ENCODE measurements at places on chromosomes 5 and 9.

DNA sequence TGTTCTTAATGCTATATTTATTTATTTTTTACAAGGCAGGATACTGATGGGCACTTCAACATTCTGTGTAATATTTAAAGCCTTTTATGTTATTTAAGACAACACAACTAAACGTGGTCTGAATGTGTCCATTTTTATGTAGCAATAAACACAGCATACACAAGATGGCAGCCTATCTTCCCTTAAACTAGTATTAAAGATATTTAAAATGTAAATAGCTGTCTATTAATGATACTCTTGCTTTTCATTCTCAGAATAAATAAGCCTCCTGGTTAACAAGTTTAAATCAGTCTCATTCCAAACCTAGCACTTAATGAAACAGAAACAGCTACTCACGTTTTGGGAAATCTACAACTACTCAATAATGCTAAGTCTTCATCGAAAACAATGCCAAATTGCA, 315.7 kb downstream of the MCTP1 start:
- DNase-seq: no peak

DNA sequence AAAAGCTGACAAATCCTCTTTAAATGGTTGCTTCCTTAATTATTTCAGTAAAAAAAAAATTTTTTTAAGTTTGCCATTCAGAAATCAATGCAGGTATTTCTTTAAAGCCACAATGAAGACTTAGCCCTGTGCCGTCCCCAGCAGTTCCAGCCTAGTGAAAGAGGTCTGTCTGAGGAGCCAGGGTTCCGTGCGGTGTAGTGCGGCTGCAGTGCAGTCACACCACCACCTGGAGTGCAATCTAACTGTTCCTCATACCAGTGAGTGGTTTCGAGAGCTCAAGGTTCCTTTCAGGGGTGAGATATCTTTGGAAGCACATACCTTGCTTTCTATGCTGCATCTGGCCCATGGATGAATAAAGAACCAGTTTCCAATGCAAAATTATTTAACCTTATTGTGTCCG, 87.5 kb downstream of the FANCC start:
- DNase-seq: no peak

DNA sequence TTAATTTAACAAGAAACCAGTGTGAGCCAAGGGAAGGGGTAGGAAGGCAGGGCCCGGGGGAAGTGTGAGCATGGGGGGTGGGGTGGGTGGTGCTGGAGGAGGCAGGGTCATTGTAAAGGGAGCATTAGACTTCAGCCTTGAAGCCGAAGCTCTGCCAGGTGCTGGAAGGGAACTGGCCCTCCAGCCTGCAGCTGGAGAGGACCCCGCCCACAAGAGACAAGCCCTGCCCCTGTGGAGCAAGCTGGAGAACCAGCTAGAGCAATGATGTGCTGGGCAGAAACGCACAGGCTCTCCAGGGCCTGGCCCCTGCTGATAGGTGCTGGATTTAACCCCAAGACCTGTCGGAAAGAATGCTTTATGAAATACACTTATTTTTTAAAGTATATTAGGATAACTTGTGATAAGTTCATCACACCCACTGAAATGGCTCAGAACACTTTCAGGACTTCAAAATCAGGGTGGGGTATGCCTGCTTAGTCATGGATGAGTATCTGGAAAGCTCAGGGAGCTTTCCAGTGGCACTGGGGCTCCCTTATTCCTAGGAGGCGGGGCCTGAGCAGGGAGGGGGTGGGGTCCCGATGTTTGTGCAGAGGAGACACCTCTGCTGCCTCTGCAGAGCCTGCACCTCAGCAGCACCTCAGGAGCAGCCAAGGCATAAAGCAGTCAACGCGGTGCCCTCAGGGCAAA, 27.1 kb downstream of the UBE2QL1 start:
- no peak for DNase-seq

DNA sequence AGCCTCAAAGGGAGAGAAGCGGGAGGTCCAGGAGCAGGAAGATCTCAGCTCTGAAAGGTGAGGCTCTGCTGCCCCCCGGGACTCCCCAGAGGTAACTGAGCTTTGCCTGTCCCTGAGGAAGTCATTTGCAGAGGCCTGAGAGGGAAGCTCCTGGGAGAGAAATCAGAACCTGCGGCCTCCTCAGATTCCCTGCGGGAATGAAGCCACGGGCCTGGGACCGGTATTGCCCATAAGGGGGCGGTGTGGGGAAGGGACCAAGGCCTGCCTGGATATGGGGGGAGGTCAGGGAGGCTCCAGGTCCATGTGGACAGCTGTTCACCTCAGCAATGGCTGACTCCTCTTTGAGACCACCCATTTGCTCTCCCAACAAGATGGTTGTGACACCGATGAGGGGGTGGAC, 1.3 kb downstream of the SPATA31E1 start:
- no peak for DNase-seq

DNA sequence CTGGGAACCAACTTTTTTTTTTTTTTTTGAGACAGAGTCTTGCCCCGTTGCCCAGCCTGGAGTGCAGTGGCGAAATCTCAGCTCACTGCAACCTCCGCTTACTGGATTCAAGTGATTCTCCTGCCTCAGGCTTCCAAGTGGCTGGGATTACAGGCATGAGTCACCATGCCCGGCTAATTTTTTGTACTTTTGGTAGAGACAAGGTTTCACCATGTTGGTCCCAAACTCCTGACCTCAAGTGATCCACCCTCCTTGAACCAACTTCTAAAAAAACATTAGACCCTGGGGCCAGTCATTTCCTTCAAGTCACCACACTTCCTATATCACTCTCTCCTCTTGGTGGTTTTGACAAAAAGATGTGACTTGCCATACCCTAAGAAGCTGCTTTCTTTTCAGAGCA, 10.9 kb upstream of the SHROOM1 start:
- no peak for DNase-seq

GRCh38 chr5:90168399-90168798, 241.2 kb downstream of the CETN3 start:
- DNase-seq: no peak

DNA sequence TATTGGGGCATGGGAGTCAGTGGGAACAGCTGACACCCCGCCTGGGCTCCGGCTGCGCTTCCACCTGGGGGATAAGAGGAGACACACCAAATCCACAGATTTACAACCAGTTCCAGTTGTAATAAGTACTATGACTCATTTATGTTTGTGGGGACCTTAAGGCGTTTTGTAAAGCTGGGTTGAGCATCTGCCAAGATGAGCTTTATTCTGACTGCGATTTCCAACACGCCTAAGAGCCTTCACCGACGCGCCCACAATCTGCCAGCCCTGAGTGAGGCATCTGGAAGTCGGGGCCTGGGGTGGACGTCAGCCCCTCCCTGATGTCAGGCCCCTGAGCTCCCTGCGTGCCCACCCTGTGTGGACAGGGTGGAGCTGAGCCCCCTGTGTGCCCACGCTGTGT, 14.3 kb upstream of the LHX3 start:
- DNase-seq: no peak

GRCh38 chr5:175772747-175773533, 98.4 kb upstream of the CPLX2 start:
- DNase-seq: no peak

GRCh38 chr9:84079994-84080393, 99.4 kb downstream of the RMI1 start:
- DNase-seq: no peak

GRCh38 chr9:97933297-97933998, 4.5 kb downstream of the HEMGN start:
- DNase-seq: no peak

DNA sequence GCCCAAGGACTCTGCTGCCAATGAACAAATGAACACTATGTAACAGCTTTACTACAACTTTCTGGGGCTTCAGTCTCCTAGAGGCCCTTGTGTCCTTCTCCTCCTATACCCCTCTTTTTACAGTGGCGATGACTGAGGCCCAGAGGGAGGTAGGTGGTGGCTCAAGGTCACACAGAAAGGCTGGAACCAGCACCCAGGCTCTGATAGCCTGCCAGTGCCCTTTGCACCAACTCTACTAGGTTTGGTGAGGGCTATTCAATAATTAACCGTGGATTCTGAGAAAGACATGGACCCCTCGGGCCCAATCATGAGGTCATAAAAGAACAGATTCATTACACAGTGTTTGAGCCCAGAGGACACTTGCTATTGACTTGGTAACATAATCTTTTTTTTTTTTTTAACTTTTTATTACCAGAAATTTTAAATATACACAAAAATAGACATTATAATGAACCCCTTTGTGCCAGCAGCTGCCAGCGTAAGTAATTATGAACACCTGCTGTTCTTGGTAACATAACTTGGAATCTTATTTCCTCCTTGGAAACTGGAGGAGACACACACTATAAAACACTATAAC, 6.1 kb upstream of the ALDH1B1 start:
- DNase-seq: no peak

GRCh38 chr9:72294936-72295335, 70.1 kb downstream of the ZFAND5 start:
- no peak for DNase-seq

- DNase-seq: no peak
Observed at GRCh38 chr5:136249678-136250266, 56.8 kb upstream of the SMIM32 start.

GRCh38 chr5:3197304-3198073, 398.1 kb upstream of the IRX1 start:
- no peak for DNase-seq

DNA sequence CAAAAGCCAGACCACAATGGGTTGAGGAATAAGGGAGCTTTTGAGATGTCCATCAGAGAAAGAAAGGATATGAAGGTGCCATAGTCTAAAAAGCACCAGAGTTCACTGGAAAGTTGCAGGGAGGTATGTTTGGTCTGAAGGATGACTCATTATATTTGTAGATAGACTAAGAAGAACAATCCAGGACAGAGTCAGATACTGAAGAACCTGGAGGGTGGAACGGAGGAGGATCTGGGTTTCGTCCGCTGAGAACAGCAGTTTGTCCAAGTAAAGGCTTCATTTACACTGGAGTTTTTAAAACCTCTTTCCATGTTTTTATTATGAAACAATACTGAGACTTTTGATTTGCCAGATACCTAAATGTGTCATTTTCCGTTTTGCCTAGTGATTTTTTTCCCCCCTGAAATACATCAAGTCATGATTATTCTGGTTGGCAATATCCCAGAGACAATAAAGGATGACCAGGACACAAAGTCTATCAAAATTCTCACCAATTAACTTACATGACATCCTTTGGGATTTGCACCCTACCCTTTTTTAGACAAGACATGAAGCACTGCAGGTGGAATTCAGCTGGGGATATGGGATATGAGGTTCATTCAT, 219.9 kb downstream of the MLLT3 start:
- no peak for DNase-seq

- no peak for DNase-seq
Observed at GRCh38 chr9:79026316-79026715, 545.4 kb upstream of the TLE4 start.

DNA sequence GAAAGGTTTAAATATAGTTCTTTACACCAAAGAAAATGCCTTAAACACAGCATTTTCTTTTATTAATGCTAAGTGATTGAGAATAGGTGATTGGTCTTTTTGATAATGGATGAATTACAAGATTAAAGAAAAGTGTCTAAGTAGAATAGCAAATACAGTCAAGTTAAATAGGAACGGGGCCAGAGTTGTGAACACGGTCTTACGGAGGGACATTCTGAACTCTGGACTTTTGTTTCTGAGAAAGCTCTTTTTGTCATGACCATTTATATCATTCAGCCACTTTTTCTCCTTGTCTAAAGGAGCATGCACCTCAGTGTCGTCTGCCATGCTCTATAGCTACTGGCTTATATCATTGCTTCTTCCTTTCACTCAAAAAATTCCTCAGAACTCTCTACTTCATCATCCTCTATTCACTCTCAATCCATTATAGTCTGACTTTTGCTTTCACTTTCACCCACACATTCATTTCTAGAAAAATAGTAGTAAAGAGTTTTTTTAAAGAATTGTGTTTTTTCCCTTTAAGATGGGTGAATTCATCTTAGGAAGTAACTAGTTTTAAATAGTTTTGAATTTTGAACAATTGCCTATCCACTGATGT, 263.0 kb upstream of the FBXL7 start:
- no peak for DNase-seq

DNA sequence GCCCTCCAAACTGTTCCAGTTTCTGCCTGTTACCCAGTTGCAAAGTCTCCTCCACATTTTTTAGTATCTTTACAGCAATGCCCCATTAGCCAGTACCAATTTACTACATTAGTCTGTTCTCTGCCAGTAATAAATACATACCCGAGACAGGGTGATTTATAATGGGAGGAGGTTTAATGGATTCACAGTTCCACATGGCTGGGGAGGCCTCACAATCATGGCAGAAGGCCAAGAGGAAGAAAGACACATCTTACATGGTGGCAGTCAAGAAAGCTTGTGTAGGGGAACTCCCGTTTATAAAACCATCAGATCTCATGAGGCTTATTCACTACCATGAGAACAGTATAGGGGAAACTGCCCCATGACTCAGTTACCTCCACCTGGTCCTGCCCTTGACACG, 600.7 kb upstream of the CDH6 start:
- DNase-seq: no peak

- DNase-seq: no peak
Observed at GRCh38 chr5:122921826-122922225, 76.4 kb downstream of the SNX24 start.

GRCh38 chr9:86039991-86040860, 59.1 kb downstream of the GOLM1 start:
- DNase-seq: no peak

DNA sequence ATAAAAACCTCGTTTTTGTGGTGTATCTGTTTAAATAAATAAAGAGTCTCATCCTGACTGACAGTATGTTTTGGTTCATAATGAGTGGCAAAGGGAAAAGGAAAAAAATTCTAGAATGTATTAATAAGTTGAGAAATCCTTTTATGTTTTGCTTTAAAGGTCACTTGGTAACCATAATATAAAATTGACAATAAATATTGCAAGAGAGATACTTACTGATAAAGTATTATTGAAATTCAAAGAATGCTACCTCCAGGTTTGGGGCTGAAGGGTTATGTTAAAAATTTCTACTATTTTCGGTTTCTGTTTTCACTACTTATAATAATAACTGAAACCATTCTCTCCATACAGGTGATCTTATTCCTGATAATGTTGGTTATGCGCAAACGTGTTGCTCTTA, 85.4 kb upstream of the FSD1L start:
- no peak for DNase-seq

DNA sequence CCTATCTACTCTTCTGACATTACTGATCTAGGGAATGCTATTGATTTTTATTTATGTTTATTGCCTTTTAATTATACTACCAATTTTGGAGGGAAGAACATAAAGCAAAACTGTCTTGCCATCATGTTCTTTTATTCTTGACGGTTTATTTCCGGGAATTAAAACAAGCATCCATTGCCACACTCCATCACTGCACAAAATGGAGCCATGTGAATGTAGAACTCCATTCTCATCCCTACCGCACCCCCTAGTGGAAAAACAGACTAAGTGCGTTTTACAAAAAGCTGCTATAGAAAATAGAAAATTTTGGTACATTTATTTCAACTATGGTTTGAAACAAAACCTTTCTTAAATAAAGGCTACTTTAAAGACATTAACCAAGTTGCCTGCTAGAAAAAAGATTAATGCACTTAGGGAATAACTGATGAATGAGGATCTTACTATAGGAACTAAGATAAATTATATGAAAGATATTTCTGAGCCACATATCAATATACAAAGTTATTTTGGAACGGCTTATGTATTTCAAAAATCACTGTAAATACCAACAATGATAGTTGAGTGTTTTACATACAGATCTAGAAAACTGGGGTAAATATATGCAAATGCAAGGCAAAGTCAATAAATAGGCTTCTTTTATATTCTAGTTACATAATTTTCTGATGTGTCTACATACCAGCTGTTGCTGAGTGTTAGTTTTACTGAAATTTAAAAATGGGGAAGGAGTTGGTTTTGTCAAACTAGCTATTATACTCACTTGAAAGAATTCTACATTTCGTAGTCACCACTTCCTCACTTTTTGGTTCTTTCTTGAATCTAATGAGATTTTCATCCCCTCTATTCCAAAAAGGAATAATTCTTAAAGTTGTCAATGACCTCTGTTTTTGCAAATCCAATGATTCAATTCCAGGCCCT, 26.5 kb downstream of the OXCT1 start:
- no peak for DNase-seq

Measured in stimulated activated CD4-positive, alpha-beta T cell treated with anti-CD3 and anti-CD28 coated beads, Interleukin-4, amount 100 ng/mL, for 4 hours (primary cell).